ENCODE measurements at places on chromosomes 1 and 21.

DNA sequence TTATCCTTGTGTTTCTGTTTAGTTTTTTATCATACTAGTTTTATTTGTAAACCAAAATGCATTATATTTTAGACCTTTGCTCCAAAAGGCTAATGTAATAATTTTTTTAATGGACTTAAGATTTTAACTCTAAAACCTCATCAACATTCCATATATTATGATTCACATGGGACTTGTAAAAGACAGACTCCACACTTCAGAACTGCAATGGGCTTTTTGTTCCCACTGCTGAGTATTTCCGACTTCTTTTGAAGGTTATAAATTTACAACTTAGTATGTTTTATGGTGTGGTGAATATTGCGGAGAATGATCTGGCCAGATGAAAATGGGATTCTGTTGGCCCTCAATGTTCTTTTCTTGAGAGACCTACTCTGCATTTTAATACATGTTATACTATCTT, 678.5 kb downstream of the USP25 start:
- DNase-seq = no peak

DNA sequence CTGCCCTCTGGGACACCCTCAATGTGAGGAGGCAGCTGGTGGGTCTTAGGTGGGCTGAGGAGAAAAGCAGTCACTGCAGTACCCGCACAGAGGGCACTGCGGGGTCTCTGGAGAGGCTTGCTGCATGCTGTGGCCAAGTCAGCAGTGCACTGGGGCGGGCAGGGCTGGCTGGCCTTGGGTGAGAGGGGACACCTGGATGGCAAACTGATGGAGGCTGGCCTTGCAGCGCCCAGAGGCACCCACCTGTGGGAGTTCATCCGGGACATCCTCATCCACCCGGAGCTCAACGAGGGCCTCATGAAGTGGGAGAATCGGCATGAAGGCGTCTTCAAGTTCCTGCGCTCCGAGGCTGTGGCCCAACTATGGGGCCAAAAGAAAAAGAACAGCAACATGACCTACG, 3.2 kb downstream of the ELF3 start:
- DNase-seq = no peak

DNA sequence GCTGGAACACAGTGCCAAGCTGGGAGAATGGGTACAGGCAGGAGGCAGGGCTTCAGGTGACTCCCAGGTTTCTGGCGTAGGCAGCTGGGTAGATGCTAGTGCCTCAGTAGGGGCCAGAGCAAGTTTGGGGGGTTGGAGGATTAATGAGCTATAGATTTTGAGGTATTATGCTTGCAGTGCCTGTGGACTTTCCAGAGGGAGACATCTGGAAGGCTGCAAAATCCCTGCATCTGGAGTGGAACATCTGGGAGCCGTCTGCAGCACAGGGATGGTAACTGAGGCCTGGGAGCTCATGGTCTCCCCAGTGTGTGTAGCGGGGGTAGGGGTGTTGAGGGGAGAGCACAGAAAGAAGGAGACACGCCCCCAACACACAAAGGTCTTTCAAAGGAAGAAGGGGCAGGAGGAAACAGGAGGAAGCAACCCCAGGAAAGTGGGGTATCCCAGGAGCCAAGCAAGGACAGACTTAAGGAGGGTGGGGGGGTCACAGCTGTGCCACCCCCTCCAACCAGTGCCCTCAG, 2.2 kb upstream of the PDZK1IP1 start:
- no peak for DNase-seq

GRCh38 chr1:188670837-188671236, 1806.8 kb downstream of the BRINP3 start:
- DNase-seq = no peak

- no peak for DNase-seq
These were observed 98.9 kb upstream of the SLC44A3 start for GRCh38 chr1:94721240-94721639.

- DNase-seq = no peak
These were observed 102.1 kb upstream of the NBPF4 start for GRCh38 chr1:108345776-108346531.

DNA sequence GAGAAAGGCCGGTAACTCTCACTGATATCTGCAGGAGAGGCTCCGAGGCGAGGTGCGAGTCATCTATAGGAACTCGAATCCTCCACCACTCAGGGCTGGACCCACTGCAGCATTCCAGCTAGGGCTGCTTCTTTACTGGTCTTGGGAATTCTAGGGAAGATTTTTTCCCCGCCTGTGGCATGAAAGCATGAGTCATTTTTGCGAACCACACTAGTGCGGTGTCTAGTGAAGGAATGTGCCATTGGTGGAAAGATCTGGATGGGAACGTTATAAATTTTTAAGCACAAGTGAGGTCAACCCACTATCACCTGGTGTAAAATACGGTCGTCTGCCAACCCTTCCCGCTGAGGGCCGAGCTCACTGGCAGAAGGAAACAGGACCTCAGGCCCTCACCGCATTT, 49.7 kb downstream of the SYF2 start:
- no peak for DNase-seq

- DNase-seq = no peak
These were observed 48.3 kb upstream of the CR2 start for GRCh38 chr1:207405814-207406213.

DNA sequence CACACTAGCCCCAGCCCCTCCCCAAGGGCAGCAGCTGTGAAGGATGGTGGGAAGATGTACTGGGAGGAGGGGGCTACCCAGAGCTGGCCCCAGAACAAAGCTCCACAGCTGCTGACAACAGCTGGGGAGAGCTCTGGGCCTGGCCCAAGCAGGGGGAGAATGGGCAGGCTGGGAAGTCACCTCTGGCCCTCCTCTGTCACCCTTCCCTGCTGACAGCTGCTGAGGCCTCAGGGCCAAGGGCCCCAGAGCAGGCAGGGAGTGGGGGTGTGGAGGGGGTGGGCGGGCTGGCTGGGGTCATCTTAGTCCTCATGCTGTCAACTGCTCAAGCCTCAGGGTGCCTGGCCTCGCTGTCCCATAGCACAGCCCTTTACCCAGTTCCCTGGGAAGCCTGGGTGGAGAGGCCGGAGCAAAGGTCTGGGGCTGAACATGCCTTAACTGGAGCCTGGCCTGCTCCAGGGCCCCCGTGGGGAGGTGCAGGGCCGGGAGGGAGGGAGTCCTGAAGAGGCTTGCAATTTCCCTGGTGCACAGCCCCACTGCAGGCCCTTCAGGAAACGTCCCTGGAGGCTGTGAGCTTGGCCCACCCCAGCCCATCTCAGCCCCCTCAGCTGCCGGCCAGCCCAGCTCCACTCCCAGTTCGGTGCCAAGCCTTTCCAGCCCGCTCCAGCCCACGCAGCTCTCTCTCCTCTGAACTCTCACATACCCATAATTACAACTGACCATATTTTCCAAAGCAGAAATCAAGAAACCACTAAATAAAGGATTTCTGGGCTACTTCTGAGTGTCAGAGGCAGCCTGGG, 25.7 kb downstream of the HSPG2 start:
- DNase-seq = no peak

- no peak for DNase-seq
These were observed 110.9 kb upstream of the C21orf91 start for GRCh38 chr21:17930093-17930492.

GRCh38 chr1:193183019-193183627, 3.3 kb downstream of the B3GALT2 start:
- peak; percentile 68 for DNase-seq

GRCh38 chr1:67780637-67781036, 52.6 kb downstream of the GNG12 start:
- DNase-seq = no peak

GRCh38 chr1:240906477-240906876, 294.5 kb upstream of the GREM2 start:
- peak; percentile 46 for DNase-seq

DNA sequence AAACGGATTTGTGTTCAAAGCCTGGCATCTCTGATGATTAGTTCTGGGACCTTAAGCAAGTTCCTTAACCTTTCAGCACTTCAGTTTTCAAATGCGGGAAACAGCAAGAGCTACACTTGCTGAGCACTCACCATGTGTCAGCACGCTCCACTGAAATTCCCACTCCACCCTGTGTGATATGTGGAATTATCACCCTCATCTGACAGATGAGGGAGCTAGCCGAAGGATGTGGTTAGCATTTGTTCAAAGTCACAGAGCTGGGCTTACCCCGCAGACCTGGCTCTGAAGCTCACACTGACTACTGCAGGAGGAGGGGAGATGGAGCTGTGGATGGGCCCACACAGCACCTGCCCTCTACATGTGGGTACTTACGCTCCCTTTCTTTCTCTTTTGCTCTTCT, 29.1 kb downstream of the IL12RB2 start:
- DNase-seq = no peak

- no peak for DNase-seq
These were observed 8.6 kb downstream of the NR5A2 start for GRCh38 chr1:200035956-200036618.

DNA sequence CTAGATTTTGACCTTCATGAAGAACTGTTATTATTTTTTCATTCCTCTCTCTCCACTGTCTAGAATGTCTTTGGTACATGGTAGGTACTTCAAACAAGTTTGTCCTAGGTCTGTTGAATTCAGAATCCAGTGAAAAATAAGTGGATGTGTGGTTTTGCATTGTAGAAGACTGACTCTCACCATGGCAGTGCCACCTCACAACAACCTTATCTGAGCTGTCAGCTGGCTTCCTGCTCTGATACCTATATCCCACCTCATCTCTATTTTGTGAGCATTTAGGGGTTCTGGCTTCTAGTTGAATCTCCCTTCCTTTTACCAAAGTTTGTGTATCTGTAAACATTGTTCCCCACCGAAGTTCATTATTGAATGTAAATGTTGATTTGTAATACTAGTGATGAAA, 9.1 kb downstream of the SWT1 start:
- DNase-seq = no peak

DNA sequence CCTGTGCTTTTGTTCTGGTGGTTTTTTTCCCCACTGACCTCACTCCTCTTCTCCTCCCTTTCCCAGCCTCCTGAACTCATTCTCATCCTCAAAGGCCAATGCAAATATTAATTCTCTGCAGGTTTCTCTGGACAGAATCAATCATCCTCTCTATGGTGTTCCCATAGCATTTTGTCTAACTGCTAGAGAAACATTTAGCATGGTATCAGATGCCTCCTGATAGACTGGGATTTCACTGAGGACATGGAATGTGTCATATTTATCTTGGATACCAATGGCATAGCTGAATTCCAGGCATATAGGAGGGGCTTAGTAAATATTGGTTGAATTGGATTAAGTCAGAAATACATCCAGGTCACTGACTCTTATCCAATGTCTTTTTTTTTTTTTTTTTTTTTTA, 46.1 kb upstream of the SRP9 start:
- DNase-seq = no peak

DNA sequence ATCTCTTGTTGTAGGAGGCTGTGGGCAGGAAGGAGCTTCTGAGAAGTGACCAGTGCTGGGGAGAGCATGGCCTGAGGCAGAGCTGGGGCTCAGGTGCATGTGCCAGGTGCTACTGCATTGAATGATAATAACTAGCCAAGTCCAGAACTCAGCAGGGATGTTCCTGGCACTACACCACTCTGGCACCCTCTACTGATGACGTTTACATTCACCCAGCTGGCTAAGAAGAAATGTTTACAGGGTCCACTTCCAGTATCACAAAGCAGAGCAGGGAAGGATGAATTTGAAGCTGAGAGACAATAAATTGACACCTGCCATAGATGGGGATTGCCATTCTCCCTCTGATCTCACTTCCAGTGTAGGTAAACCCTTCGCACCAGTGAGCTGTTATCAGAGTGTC, 411.8 kb downstream of the SETD4 start:
- DNase-seq = peak; percentile 21

DNA sequence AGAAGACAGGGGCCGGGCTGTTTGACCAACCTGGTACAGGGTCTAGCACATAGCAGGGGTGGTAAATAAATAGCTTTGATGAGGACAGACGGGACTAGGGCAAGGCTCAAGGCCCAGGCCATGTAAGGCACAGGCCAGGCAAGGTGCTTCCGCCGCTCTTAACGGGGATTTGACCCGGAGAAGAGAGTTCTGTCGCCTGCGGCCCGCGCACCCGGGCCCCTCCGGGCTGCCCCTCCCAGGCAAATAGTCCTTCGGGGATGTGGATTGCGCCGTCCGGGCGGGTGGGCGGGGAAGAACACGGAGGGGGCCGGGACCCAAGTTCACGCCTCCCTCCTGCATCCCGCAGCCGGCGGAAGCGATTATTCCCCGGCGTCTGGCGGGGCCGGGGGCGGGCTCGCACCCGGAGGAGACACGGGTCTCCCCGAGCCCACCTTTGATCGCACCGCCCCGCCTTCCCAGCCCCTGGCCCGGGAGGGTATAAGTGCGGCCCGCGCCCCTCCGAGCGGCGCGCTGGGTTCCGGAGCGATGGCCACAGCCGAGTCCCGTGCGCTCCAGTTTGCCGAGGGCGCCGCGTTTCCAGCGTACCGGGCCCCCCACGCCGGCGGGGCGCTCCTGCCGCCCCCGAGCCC, at the start of gene MIXL1:
Gene MIXL1, plus strand, starts transcription at position 508 of the 629 bp plus-strand sequence. Its CDS starts 18 bp downstream, at position 526.
- no peak for DNase-seq

DNA sequence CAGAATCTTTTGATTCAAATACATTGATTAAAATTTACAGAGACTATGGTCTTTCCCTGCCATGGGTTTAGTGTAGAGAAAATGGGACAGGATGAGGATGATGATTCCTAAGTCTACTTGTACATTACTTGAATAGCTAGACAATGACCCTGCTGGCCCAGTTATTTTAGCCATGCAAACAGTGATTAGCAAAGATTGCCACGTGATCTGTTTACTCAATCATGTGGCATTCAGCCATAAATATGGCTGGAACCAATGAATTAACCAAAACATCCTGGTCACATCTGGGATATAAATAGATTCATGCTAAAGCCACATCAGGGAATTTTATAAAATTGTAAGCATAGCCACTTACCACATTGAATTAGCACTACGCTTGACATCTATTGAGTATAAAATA, 167.3 kb downstream of the PBX1 start:
- DNase-seq = no peak

DNA sequence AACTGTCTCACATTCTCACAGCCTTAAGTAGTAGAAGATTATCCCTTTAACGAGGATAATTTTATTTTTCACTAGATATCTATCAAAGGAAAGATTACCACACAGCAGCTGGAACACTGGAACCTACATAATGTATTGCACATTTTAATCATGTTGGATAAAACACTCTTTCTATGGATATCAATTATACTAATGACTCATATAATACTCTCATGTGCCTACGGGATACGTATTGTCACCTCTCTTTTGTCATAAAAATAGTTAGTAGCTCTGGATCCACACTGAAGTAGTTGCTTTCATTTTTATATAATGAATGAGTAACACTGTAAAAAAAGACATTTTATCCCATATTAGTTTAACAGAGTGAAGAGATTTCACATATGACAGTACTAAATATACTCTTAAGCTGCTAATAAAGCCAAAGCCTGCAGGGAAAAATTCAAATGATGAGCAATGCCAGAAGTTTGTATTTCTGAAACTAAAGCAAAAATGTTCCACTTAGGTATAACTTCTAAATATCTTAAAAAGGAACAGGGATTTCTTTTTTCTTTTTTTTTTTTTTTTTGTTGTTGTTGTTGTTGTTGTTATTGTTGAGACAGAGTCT, 408.7 kb upstream of the PKN2 start:
- no peak for DNase-seq

GRCh38 chr1:96721053-96721415, 550 bp upstream of the PTBP2 start:
- no peak for DNase-seq

- DNase-seq = no peak
These were observed 19.7 kb upstream of the PGBD2 start for GRCh38 chr1:248886237-248886895.
